HEK293T (cell line): ENCODE measurements at places on chromosomes 4 and X.

GRCh38 chrX:76453737-76454406 lies 26.4 kb downstream of the MAGEE1 start:
- no peak for DNase-seq

DNA sequence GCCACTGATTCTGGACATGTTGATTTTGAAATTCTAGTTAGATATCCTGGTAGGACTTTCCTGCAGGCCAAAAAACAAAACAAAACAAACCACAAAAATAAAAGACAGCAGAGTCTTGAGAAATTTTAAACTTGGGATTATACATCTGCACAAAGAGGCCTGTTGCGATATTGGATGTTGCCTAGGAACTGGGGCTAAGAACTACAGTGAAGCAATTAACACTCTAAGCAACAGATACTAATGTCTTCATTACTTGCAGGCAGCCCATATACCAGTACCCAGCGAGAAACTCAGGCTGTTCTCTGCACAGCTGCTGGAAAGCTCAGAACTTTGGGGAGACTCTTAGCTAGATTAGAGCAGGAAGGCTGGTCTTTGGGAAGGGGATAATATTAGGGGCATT lies 69.1 kb upstream of the SCOC start:
- DNase-seq: no peak

GRCh38 chrX:146602246-146602645 lies 207.3 kb upstream of the CXorf51B start:
- DNase-seq: no peak

DNA sequence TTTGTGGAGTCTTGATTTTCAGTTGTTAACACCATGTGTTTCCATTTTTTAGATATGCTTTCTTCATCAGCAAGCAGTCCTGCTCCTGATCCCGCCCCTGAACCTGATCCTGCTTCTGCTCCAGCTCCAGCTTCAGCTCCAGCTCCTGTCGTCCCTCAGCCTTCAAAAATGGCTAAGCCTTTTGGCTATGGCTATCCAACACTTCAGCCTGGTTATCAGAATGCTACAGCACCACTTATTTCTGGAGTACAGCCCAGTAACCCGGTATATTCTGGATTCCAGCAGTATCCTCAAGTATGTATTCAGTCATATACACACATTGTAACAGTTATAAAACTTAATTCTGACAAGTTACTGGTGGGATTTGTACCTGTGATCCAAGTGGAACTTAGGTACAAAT lies 60.9 kb downstream of the SEC24B start:
- no peak for DNase-seq

- DNase-seq: no peak
Observed at GRCh38 chrX:8520791-8521190, 56.2 kb downstream of the VCX3B start.

- no peak for DNase-seq
Observed at GRCh38 chr4:40132816-40133215, 64.0 kb upstream of the RHOH start.

GRCh38 chr4:7383266-7383665 lies 51.5 kb downstream of the PSAPL1 start:
- no peak for DNase-seq

DNA sequence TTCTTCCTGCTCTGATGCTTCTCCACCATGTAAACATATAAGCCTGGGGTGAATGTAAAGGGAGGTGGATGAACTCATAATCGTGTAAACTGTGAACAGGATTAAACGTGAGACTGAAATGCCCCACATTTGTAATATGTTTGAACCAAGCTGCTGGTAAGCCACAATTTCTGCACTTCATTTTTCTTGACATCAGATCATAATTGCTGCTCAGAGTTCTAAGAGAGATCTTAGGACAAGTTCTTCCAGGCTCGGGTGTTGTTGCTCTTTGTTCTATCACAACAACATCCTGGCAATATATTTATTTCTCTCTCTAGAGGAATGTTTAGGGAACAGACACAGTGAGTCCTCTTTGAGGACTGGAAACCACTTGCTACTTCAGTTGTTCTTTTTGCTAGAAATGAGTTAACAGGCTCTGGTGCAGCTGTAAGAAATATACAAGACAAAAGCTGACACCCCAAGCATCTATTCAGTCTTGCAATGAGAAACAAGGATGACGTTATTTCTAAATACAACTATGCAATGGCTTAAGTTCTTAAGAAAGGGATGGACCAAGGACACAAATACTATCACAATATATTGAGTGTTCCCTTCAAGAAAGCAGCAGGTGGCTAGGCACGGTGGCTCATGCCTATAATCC lies 59.6 kb downstream of the LNX1 start:
- DNase-seq: no peak

DNA sequence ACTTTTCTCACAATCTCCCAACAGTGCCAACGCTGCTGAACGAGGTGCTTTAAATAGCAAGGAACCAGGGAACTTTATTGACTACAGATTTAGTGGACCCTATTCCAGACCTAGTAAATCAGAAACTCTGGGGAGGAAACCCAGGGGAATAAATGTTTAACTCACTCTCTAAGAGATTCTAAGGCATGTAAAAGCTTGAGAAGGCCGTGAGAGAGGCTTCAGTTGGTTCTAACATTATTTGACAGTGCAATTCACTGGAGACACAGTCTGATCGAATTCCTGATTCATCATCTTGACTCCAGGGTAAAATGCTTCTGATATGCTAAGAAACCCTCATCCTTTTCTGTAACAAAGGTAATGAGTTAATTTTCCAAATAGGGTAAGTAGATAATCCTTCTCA lies 494.4 kb downstream of the KCNIP4 start:
- DNase-seq: no peak

DNA sequence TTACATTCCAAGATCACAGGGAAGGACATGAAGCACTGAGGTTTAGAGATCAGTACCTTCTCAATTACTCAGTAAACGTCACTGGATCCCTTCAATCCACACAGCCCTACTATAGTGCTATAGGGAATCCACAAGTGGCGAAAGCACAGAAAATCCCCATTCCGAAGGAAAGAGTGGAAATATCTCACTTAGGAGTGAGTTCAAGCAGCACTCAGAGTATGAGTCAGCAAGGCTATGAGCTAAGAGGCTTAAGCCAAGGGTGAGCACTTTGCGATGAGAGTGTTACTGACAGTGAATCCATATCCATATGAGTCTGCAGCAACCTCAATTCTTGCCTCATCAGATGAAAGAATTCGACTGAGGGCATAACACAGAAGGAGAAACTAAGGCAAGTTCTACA lies 165.1 kb downstream of the VSIG4 start:
- no peak for DNase-seq

DNA sequence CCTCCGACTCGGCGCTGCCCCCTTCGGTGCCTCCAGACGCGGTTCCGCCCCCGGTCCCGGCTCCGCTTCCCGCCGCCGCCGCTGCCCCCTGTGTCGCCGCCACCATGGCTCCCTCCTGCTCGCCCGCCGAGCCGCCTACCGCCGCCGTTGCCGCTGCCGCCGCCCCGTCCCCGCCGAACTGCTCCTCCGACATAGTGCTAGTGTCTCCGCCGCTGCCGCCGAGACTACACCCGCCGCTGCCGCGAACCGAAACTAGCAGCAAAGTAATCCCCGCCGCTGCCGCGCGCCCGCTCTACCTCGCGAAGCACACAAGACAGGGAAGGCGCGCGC lies 340 bp downstream of the HNRNPD start:
- DNase-seq: peak; percentile 14

- no peak for DNase-seq
Observed at GRCh38 chr4:138977524-138977923, 38.1 kb upstream of the NOCT start.

- no peak for DNase-seq
Observed at GRCh38 chr4:140579278-140579677, 10.5 kb upstream of the UCP1 start.

GRCh38 chrX:17644001-17644400 lies 93.3 kb upstream of the SCML1 start:
- no peak for DNase-seq

- DNase-seq: peak; percentile 13
Observed at GRCh38 chr4:89757154-89757719, 79.7 kb downstream of the SNCA start.

DNA sequence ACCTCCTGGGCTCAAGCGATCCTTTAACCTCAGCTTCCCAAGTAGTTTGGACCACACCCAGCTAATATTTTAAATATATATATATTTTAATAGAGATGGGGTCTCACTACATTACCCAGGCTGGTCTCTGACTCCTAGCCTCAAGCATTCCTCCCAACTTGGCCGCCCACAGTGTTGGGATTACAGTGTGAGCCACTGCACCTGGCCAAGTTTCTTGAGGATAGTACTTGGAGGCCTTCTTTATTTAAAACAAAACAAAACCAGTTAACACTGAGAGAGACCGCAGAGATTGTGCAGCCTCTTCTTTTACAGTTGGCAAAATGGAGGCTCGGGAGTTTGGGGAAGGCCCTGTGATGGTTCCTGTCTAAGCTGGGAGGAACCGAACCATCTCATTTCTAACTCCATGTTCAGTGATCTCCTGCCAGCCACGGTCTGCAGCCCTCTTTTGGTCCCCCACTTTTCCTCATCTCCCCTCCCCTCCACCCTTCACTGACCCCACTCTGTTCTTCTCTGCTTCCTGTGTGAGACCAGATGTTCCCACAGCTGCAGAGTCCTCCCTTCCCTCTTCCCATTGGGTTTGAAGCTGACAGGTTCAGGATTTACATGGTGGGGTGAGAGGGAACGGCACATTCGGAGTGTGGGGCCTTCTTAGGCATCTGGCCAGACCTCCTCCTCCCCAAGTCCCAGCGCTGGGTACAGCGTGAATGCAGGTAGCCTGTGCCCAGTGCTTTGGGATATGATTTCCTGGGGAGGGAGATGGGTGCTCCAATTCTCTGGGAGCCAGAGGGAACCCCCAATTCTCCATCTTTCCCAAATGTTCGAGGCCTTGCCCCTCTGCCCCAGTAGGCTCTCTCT lies 1.4 kb upstream of the SORCS2 start:
- DNase-seq: no peak

GRCh38 chrX:46978341-46979291 lies 66.4 kb downstream of the JADE3 start:
- DNase-seq: peak; percentile 72

DNA sequence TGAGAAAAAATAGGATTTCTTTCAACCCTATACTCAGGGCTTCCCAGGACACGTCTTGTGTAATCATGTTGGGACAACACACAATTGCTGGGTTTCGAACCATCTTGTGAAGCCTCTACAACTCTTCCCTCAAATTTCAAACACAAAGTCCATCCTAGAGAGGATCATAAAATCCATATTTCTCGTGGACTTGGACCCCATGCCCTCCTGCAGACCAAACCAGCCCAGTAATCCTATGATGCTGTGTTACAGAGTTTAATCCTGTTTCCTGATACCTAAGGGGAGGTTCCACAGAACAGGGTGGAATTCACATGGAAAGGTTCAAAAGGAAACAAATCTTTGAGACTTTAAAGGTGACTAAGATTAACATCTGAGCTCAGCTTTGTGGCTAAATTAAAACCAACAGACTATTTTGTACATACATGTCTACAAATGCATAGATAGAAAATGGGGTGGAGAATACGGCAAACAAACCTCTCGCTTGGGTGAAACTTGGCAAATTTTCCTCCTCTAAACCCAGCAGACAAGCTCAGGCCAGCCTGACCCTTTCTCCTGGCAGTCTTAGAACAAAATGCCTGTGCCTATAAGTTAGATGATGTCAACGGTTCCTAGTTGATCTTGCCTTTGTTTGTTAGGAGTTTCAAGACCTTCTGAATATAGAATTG lies 38.1 kb downstream of the EGFL6 start:
- DNase-seq: no peak

DNA sequence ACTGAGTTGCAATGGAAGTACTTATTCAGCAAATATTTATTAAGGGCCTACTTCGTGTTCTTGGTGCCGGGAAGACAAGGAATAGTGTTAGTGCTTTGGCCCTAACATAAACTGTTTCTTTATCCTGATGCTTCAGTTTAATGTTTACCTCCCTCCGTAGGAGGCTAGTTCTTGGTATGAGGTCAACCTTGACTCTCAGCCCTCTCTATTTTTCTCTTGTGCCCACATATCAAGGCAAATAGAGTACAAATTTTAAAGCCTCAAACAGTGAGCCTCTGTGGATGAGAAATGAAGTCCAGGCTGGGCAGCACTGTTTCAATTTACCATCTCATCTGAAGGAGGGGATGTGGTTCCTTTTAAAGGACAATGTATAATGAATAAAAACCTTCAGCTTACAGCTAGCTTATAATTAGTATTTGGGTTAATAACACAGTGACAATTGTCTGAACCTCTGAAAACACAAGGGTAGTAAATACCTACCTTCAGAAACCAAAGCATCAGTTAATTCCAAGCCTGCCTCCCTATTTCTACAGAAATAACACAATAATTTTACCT lies 68.5 kb downstream of the SH3RF1 start:
- no peak for DNase-seq

DNA sequence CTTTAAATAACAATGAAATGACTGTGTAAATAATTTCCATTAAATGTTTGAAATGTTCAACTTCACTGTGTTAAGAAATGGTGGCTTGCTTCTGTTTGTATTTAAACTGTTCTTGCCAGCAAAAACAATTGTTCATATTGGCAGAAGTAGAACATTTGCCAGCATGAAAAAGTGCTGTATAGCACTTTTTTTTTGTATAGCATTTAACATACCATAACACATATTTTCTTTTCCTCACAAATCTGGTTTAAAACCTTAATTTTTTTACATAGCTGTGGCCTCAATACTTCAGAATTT lies 94.1 kb downstream of the COX18 start:
- no peak for DNase-seq

GRCh38 chr4:87024201-87024600 lies 89.4 kb downstream of the AFF1 start:
- no peak for DNase-seq

DNA sequence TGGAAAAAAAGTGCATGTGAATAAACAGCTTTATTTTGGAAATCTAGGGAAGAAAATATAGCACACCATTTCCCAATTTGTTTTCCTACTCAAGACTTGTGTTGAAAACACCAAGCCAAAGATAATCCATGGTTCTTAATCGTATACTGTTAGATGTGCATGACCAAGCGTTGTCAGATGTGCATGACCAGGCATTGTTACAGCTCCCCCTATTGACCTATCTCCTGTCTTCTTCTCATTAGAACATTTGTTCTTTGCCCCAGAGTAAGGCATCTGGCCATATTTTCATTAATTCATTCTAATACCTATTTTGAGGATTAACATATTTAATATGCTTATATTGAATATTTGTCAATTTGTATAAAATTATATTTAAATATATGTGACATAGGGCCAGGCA lies 14.4 kb upstream of the VCX start:
- DNase-seq: peak; percentile 5
